ENCODE measurements at places on chromosomes 7 and 10. TPM values are rescaled to one million over a fixed set of nuclear protein-coding genes. Genes with fewer than 3 reads are reported as not detected.

DNA sequence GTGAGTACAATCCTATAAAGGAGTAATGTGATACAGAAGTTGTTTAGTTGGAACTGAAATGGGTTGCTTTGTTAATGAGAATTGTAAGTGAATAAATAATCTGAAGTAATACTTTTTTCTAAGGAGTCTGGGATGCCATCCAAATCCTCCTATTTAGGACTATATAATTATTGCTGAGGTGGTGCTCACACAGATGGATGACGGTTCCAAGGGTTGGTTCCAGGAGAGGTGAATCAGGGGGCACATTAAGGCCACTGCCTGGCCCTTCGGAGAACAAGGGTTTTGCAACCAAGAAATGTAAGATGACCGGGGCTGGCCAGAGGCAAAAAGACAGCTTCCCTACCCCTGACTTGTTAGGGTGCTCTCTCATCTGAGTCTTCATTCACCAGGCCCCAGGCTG is 352.7 kb downstream of the PHTF2 start:
- H3K36me3 ChIP-seq: no peaks in the 10 kb centered on the region
- no peak overlapping the region for H3K27ac ChIP-seq
- no peak overlapping the region for H3K4me3 ChIP-seq
- H3K4me1 ChIP-seq: no peaks in the 10 kb centered on the region

GRCh38 chr7:25579778-25580075 is 351.4 kb upstream of the NPVF start:
- no peak for DNase-seq
- H3K27ac ChIP-seq: no peak overlapping the region
- no peaks in the 10 kb centered on the region for H3K4me1 ChIP-seq
- H3K4me3 ChIP-seq: no peak overlapping the region

PON1 gene
- not detected for total RNA-seq

PGAM2 gene
- total RNA-seq: not detected

Measured in Calu3 (cell line).